Stimulated activated CD8-positive, alpha-beta memory T cell treated with anti-CD3 and anti-CD28 coated beads, Interleukin-4, amount 100 ng/mL, for 1 hour (primary cell): ENCODE measurements at places on chromosomes 1 and 21.
A peak's percentile ranks its signal among the peaks of the same experiment; 100 is the strongest.

- DNase-seq, result no peak
Measured at GRCh38 chr21:43874085-43874805, 9.2 kb downstream of the AGPAT3 start.

- DNase-seq, result no peak
Measured at GRCh38 chr1:17671741-17672140, 83.4 kb upstream of the ACTL8 start.

- no peak for DNase-seq
Measured at GRCh38 chr1:22710701-22711049, at the start of gene EPHB2. TSS of gene EPHB2 (plus strand) at chr1:22710839. CDS start at chr1:22710983, 144 bp downstream.

- no peak for DNase-seq
Measured at GRCh38 chr1:2228157-2228594, at the start of gene SKI. TSS of gene SKI (plus strand) at chr1:2228319. CDS start at chr1:2228767, 448 bp downstream.

- no peak for DNase-seq
Measured at GRCh38 chr21:21383126-21383525, 384.9 kb downstream of the NCAM2 start.

- DNase-seq, result no peak
Measured at GRCh38 chr1:69528376-69528775, 39.3 kb upstream of the LRRC7 start.

GRCh38 chr1:99119188-99119587 lies 114.5 kb upstream of the PLPPR5 start:
- DNase-seq, result no peak

DNA sequence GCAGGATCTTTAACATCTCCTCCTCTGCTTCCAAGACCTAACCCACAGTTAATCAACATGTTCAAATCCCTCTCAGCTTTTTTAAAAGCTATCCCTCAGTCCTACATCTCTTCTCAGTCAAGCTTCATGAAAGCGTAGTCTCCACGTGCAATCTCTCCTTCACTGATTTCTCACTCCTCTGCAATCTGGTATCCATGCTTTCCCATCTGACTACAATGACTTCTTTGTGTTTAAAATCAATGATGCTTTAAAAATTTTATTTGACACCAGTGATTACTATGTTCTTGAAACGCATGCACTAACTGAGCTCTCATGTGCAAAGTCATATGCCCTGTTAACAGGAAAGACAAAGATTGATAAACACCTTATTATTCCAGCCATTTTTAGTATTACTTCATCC lies 67.5 kb upstream of the BEND5 start:
- DNase-seq, result no peak

GRCh38 chr1:36781098-36781497 lies 253.2 kb downstream of the GRIK3 start:
- no peak for DNase-seq

DNA sequence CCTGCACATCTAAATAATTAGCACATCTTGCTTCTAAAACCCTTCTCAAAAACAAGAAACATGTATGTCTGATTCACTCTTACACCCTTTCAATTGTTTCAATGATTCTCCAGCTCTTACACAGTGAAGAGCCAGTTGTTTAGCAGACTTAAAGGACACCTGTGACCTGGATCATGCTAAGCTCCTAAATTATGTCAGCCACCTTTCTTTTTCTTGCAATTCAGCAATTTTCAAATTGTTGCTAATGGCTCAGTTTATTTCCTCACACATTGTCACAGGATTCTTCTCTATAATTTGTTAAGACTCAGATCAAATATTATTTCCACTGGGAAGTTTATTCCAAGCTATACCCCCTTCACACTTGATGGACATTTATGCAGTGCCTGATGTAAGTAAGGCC lies 413.2 kb downstream of the PLA2G4A start:
- no peak for DNase-seq

DNA sequence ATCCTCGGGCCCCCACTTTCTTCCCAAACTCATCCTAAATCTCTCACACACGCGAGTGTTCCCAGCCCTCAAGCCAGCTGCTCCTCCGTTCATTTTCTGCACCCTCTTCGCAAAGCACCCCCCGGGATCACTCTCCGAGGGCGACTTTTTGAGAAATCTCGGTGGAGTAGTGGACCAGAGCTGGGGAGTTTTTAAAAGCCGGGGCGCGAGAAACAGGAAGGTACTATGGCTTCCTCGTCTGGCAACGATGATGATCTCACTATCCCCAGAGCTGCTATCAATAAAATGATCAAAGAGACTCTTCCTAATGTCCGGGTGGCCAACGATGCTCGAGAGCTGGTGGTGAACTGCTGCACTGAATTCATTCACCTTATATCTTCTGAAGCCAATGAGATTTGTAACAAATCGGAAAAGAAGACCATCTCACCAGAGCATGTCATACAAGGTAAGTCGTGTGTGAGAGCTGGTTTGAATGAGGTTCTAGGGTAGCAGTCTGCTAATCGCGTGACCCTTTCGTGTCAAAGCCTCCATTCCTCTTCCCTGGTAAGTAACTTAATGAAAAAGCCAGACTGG lies 800 bp downstream of the DR1 start:
- peak; percentile 9 for DNase-seq

DNA sequence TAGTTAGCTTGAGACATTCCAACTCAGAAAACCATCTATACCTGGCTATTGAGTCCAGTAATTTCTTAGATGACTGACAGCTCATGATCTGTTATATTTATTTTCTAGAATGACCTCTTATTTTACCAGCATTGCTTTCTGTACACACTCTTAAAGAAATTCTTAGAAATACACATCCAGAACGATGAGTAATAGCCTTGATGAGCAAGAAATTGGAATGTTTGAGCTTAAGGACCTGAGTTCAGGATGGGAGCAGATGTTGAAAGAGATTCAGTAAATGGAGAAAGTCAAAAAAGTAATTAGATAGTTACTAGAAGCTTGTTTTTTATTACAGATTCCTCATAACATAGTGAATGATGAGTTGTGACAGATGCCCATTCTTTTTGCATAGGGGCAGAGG lies 11.7 kb downstream of the PYHIN1 start:
- no peak for DNase-seq

- no peak for DNase-seq
Measured at GRCh38 chr1:182441719-182442118, 8.2 kb upstream of the RGSL1 start.

DNA sequence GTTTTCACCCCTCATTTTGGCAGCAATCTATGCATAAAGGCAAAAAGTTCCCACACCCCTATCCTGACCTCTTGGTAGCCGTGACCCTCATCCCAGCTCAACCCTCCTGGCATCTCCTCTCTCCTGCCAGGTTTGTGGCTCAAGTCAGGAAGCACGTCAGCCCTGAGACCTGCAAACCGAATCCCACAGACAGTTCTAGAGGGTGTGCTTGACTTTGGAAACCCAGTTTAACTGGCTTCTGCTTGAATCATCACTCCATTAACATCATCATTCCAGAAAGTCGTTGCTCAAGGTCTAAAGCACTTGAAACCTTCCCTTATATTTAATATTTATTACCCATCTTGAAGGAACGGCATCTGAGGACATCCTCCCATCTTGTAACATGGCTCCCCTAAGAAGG lies 133.4 kb upstream of the ERG start:
- no peak for DNase-seq

GRCh38 chr1:101781201-101781831 lies 215.4 kb downstream of the OLFM3 start:
- no peak for DNase-seq
